ENCODE measurements at places on chromosomes 2 and 18.

GRCh38 chr2:46329803-46330775, 32.9 kb downstream of the EPAS1 start:
- DNase-seq, result no peak

GRCh38 chr18:45250479-45250878, 364.8 kb upstream of the SLC14A2 start:
- no peak for DNase-seq

DNA sequence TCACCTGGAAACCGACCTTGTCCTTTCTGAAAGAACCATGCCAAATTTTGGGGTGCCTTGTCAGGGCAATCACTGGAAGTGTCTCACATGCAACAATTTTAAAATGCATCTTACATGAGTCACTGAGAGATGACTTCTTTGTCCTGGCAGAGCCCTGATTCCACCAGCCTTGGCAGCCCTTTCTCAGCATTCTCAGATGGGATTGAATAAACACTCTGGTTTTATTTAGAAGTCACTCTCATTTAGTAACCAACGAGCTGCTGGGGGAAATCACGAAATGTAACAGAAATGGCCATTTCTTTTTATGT, 3.8 kb upstream of the ATP8B1 start:
- DNase-seq, result no peak

GRCh38 chr2:65545837-65546805, 113.7 kb upstream of the SPRED2 start:
- no peak for DNase-seq

DNA sequence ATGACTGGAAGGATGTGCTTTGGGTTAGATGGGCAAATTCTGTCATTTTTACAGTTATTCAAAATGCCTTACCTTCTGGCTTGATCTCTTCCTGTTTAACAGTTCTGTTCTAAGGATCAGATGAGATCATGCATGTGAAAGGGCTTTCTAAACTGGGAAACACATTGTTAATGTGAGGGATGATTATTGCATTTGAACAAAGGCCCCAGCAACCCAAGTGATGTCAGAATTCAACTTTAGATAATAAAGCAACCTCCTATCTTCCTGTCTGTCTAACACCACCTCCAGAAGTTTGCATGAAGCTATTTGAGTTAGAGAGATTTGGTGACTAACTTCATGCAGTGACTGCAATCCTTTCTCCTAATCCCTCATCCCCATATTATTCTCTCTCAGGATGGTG, 77.8 kb upstream of the B3GNT2 start:
- DNase-seq, result no peak

DNA sequence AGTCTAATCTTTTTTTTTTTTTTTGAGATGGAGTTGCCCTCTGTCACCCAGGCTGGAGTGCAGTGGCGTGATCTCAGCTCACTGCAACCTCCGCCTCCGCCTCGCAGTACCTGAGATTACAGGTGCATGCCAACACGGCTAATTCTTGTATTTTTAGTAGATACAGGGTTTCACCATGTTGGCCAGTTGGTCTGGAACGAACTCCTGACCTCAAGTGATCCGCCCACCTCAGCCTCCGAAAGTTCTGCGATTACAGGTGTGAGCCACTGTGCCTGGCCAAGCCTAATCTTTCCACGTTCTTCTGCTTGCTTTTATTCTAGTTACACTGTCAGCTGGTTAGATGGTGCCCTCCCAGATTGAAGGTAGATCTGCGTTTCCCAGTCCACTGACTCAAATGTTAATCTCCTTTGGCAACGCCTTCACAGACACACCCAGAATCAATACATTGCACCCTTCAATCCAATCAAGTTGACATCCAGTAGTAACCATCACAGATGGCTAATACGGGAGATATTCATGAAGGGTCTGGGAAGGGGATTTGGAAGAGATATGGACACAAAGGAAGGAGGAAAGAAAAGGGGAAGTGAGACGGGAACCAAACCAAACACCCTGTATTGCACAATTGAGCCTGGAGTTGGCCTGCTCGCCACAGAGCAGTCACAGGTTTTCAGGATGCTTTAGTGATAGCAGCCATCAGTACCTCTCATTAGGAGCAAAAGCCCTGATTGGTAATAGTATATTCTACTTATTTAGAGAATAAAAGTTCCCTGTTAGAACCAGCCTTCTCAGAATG, 229.8 kb downstream of the PIK3C3 start:
- no peak for DNase-seq

GRCh38 chr2:219919506-219919905, 292.1 kb downstream of the SLC4A3 start:
- DNase-seq, result no peak

GRCh38 chr18:62545098-62545497, 22.3 kb downstream of the ZCCHC2 start:
- no peak for DNase-seq

DNA sequence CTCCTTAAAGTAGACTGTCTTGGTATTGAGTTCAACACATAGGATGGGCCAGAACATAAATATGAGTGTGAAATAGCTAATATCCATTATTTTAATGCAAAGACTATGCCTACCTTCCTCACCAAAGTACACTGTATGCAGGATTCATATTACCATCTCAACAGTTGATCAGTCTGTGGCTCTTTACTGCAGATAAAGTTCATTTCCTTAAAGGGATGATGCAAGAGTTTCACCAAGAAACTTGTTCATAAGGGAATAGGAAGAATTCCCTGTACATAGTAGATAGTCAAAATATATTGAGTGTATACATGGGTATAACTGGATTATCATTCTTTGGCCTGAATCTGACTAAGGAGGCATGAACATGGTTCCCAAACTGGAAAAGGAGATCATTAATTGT, 35.0 kb downstream of the MARS2 start:
- DNase-seq, result no peak

GRCh38 chr2:222563106-222563718, 92.7 kb downstream of the FARSB start:
- DNase-seq, result no peak

DNA sequence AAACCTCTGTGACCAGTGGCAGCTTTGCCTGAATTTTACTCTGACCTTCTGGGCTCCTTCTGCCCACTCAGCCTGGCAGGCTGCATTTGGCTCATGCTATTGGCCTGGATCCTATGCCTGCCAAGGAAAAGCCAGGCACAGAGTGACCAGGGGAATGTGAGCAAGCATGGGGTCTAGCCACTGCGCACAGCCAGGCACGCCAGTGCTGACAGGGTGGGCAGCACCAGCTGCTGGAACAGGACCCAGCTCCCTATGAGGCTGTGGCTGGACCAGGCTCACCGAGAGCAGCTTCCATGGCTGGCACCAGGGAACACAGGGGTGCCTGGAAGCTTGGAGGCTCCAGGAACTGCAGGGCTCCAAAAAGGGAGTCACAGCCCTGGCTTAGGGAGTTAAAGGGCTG, 311.5 kb upstream of the SYT4 start:
- DNase-seq, result no peak

- DNase-seq, result no peak
Measured at GRCh38 chr2:169365029-169365480, 2.7 kb upstream of the LRP2 start.

DNA sequence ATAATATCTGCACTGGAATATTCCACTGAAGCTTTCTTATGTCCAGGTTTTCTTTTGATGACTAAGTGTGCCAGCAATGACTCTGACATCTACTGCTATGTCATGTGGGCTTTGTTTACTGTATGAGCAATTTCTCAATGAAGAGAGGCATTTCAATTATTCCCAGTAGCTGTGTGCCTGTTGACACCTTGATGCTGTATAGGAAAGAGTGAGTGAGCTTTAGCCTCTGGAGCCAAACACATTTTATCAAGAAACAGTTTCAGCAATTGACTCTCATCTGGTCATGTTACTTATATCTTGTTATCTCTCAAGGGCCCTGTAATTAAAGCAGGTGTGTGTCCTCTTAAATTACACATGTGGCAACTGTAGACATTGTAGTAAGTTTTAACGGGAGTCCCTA, 493.2 kb upstream of the FANCL start:
- no peak for DNase-seq

DNA sequence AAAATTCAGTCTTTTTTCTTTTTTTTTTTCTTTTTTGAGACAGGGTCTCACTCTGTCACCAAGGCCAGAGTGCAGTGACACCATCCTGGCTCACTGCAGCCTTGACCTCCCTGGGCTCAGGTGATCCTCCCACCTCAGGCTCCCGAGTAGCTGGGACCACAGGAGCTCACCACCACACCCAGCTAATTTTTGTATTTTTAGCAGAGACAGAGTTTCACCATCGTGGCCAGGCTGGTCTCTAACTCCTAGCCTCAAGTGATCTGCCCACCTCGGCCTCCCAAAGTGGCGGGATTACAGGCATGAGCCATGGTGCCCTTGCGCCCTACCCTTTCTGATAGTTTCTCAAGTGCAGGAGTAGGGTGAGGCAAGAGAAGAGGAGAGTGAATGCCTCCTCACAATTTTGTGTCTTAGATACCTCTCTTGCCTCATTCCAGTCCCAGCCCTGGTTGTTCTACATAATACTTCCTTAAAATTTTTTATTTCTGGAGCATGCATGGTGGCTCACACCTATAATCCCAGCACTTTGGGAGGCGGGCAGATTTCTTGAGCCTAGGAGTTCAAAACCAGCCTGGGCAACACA, 68.2 kb upstream of the CAB39 start:
- DNase-seq, result no peak

DNA sequence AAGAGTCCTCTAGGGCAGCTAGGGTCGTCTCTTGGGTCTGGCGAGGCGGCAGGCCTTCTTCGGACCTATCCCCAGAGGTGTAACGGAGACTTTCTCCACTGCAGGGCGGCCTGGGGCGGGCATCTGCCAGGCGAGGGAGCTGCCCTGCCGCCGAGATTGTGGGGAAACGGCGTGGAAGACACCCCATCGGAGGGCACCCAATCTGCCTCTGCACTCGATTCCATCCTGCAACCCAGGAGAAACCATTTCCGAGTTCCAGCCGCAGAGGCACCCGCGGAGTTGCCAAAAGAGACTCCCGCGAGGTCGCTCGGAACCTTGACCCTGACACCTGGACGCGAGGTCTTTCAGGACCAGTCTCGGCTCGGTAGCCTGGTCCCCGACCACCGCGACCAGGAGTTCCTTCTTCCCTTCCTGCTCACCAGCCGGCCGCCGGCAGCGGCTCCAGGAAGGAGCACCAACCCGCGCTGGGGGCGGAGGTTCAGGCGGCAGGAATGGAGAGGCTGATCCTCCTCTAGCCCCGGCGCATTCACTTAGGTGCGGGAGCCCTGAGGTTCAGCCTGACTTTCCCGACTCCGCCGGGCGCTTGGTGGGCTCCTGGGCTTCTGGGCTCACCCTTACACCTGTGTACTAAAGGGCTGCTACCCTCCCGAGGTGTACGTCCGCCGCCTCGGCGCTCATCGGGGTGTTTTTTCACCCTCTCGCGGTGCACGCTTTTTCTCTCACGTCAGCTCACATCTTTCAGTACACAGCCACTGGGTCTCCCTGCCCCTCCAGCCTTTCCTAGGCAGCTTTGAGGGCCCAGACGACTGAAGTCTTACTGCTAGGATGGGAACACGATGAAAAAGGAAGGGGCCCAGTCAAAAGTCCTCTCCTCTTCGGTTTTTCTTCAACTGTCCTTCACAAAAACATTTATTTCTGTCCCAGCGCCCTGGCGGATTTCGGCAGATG, 8.1 kb downstream of the SIX2 start:
- no peak for DNase-seq

GRCh38 chr18:13628211-13628610, 98.1 kb downstream of the FAM210A start:
- DNase-seq, result no peak

DNA sequence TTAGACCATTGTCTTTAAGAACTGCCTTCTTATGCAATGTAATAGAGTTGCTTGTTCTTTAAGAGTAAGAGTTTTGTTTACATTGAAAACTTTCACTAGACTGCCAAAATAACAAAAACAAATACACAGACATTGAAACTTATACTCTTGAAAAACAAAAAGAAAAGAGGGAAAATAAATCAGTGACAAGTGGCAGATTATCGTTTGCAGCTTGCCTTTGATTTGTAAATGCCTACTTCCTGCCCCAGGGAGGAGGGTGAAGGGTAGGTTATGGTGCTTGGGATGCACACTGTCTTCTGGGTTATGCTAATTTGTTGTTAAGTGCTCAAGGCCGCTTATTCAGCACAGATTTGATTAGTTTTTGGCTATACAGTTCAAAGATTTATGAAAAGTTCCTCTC, 198.7 kb downstream of the TGIF1 start:
- DNase-seq, result no peak

DNA sequence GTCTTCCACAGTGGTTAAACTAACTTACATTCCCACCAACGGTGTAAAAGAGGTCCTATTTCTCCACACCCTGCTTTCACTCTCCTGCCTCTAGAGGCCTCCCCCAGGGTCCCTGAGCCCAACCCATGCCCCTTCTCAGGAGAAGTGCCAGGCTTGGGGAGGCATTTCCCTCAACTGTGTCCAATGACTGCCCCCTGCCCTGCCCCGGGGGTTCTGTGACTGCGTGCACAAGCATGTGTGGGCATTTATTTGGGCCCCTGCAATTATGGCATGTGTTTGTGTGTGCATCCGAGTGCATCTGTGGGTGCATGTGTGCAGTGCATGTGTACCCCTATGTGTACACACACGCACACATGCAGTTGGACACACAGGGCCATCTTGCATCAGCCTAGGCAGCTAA, 57.3 kb downstream of the INHBB start:
- no peak for DNase-seq

- DNase-seq, result no peak
Measured at GRCh38 chr2:45748239-45748638, 96.8 kb downstream of the PRKCE start.

DNA sequence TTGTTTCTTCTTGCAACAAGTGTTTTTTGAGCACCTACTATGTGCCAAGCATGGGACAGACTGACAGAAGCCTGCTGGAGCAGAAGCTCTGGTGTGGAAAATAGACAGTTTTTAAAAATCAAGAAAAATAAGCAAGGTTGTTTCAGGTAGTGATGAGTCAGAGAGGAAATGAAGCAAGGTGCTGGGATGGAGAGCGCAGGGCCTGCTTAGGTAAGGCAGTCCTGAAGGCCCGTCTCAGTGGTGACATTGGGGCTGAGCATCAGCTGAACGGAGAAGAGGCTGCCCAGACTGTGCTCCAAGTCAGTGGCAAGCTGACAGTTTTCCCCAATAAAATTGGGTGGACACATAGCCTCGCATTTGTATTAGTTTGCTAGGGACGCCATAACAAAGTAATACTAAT, 263.6 kb downstream of the SS18 start:
- no peak for DNase-seq

GRCh38 chr2:96554293-96555145, 18.0 kb downstream of the ARID5A start:
- no peak for DNase-seq

GRCh38 chr2:86337244-86337835, at the start of gene REEP1:
REEP1 (minus strand) TSS chr2:86337626; CDS start chr2:86337510, 116 bp downstream.
- DNase-seq, result no peak

- DNase-seq, result no peak
Measured at GRCh38 chr2:181258720-181259119, 198.5 kb upstream of the ITGA4 start.
